ENCODE measurements at places on chromosomes 16 and 17.

DNA sequence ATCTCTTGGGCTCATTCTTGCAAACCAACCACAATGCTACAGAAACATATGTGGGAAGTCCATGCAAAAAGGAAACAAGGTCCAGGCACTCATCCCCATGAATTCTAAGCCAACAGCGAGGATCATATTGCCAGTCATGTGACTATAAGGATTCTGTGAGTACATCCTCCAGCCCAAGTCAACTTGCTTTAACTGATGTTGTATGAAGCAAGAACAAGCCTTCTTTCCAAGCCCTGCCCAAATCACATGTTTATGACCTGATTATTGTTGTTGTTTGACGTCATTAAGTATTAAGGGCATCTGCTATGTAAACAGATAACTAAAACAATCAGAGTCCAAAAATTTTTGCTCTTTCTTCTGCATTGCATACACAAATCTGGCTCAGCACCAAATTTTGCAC is 78.2 kb upstream of the MON1B start:
- no peak for DNase-seq

DNA sequence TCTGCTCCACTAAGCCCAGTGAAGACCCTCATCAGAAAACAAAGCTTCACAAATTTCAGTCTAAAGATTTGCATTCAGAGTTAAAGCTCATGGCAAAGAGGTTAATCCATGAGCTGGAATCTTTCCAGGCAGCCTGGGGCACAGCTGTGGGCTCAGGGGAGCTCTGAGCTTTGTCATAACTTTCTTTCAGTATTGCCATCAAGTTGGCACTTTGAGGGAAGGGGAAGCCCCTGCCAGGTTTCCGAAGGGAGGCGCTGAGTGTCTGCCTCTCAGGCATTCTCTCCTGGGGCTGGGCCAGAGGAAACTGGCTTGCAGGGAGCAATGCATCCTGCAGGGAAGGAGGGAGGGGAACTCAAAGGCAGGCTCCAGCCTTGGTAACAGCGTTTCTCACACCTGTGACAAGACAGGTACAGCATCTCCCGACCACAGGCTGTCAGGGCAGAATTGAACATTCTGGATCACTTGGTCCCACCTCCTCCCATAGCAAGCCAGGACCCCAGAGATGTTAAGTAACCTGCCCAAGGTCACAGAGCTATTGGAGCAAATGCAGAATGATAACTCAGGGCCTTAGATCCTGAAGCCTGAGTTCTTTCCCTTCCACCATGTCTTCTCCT is 3.9 kb downstream of the LPO start:
- DNase-seq: no peak

GRCh38 chr17:2016494-2016893 is 8.6 kb downstream of the RTN4RL1 start:
- no peak for DNase-seq

DNA sequence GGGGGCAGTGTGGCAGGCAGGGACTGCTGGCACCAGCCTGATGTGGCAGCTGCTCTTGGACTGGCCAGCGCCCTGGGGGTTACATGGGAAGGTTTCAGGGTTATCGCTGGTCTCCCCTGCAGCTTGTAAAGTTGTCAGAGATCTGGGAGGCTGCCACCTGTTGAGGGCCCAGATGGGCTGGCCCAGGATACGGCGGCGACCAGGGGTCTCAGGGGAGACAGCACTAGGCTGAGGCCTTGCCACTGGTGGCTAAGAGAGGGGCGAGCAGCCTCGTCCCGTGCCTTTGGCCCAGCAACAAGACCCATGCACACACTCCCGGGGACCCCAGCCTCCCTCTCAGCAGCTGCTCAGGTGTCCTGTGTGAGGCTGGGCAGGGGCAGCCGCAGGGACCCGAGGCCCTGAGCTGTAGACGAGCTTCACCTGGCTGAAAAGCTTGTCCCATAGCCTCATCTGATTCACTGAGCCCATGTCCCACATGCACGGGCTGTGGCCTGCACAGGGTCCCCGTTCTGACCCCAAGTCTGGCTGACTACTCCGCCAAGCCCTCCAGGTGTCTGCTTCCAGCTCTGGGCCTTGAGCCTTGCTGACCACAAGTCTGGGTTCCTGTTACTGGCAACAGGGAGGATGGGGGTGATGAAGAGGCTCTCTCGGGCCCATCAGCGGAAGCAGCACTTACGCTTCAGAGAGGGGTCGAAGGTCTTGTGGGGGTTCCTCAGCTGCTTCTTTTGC is 6.2 kb downstream of the DUS1L start:
- no peak for DNase-seq

DNA sequence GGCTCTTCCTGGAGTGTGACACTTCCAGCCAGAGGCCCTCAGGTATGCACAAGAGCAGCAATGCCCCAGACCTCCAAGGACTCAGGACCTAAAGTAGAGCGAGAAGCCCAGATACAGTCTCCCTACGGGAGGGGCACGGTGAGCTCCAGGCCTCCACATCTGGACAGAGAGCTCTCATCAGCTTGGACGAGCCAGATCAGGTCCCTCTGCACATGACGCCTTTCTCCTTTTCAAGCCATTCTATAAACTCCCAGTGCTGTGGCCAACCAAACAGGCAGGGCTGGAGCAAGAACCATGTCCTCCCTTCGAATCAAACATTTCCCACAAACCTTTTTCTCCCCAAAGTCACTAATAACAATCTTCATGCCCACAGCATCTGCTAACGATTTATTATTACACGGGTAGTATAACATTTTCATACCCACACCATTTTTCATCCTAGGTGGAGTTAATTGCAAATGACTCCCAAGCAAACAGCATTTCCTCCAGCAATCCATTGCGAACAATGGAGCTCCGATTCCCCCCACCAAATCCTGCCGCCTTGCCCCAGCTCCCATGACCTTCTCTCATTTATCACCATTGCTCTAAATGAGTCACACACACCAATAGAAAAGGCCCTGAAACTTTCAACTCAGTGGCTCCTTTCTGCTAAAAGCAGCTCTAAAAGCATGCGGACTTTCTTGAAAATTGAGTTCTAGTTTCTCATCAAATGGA is 24.2 kb upstream of the NLRP1 start:
- DNase-seq: no peak
